Stromal cell of bone marrow (primary cell): ENCODE measurements at places on chromosomes 11 and 22.

DNA sequence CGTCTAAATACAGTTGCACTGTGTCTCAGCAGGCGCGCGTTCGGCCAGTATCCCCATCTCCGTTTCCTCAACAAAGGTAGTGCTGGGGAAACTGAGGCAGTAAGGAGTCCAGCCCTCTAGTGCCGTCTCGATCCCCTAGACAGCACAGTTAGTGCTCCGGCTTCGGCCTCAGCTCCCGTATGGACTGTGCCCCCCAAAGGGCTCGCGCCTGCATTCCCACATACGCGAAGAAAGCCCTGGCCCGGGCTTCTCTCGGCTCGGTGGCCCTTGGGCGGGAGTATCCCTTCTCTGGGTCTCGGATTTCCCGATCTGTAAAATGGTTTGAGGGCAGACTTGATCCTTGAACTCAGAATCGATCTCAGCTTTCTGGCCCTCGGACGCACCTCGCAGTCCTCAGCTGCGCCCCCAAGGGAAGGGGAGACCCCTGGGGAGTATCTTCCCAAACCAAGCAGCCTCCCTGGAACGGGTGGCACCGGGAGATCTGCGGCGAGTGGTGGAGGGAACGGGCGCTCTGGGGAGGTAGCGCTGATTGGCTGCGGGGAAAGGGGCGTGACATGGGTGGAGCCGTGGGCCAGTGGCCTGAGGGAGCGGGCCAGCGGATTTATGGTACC lies 759 bp upstream of the PEX16 start:
- DNase-seq, result peak; percentile 55

- peak; percentile 24 for DNase-seq
These were observed 74.9 kb upstream of the RAG2 start for GRCh38 chr11:36672815-36673450.

DNA sequence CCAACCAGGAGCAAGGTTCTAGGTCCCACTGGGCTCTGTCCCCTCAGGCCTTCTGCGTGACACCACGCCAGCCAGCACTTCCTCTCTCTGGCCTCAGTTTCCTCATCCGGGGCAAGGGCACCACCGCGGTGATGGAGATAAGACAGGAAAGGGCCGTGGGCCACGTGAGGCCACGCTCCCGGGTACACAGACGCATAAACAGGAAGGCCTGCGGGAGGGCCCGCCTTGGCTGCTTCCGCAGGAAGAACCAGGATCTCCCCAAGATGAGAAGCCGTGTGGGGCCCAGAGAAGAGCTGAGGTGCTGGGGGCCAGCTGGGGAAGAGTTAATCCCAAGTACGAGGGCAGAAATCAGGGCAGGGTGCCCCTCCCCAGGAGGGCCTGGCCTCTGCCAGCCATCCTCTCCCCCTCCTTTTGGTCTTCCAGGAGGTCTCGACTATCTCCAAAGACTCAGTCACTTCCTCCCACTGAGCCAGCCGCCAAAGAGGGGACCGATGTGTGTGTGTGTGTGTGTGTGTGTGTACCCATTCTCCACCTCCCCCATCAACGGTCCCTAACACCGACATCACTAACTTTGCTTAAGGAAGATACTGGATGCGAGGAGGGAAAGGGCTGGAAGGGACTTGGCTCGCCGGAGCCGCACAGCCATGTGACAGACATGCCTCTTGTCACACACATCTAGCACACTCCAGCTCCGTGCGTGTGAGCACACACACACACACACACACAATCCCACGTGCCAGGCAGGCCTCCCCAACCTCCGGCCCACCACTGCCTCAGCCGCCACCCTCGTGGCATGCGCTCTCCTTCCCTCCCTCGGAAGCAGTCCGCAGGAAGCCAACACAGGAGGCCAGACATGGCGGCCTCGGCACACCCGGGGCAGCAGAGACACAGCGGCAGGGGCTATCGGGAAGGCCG lies 1.4 kb downstream of the MFNG start:
- DNase-seq, result no peak

GRCh38 chr11:121068787-121069186 lies 32.3 kb upstream of the TECTA start:
- DNase-seq, result no peak

DNA sequence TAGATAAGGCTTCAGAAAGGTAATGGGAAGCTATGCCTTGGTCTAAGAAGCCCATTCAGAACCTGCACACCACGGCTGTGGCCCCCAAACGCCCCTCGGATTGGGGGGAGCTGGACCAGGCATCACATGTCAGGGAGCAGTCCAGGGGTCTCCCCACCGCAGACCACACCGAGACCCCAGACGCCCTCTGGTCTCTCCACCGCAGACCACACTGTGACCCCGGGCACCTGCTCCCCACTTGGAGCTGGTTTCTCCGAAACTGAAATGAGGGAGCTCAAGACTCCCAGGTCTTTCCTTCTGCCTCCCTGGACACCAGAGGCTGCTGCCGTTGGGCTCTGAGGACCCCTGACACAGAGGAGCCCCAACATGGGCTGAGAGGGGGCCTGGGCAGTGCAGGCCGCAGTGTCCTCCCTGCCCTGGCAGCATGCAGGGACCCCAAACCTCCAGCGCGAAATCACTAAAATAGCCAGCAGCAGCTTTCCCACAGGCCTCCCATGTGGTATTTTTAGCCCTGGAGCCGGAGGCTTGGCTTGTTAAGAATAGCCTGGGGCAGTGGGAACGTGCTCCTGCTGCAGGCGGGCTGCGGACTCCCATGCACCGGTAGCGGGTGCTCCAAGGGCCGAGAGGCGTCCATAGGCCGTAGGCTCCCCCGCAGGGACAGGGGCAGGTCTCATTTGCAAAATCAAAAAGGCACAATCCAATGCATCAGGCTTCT lies 7.7 kb downstream of the LINC01488 start:
- no peak for DNase-seq

- no peak for DNase-seq
These were observed 5.9 kb downstream of the TP53AIP1 start for GRCh38 chr11:128936606-128937251.

DNA sequence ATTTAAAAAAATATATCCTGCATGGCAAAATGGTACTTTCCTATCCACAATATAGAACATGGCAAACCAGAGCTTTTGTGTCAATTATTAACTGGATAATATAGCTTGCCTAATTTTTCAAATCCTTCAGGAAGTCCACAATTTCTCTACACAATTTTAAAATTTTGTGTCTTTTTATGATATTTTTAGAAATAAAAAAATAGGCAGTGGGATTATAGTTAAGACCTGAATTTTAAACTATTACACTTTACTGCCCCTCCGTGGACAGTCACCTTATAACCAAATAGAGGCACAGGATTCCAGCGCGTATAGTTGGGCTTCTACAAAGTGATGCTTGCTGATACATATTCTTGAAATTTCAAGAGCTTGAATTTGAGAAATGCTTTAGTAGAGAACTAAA lies 2.1 kb upstream of the DMC1 start:
- DNase-seq, result peak; percentile 41

DNA sequence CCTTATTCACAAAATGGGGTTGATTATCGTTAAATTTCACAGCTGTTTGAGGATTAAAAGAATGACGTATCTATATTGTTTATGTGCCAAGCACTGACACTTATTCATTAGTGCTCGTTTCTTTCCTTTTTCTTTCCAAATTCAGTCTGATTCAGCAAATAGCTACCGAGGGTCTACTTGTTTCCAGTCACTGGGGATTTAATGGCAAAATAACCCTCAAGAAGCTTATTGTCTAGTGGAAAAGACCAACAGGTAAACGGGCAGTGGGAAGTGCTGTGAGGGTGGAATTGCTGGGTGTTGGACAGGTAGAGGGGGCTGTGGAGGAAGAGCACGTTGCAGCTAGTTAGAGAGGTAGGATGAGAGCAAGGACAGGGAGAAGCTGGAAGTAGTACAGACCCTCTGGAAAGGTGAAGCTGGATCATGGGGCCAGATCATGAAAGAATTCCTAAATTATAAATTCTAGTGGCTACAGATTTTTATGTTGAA lies 48.3 kb upstream of the BIRC3 start:
- no peak for DNase-seq

DNA sequence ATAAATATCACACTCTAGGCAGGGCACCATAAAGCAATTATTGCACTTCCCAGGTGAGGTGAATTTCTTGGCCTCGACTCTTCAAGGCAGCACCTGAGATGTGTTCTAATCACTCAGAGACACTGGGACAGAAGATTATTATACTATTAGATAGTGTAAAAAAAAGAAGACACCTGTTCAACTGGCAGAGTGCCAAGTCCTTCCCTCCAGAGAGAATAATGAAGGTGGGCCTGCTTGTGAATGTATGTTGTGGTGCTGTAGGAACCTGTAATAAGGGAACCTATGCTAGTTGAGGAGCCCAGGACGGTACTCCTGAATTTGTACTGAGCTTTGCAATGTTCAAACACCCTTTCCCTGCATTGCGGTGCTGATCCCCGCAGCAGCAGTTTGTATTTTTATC lies 107.5 kb downstream of the NXPE2 start:
- DNase-seq, result no peak

DNA sequence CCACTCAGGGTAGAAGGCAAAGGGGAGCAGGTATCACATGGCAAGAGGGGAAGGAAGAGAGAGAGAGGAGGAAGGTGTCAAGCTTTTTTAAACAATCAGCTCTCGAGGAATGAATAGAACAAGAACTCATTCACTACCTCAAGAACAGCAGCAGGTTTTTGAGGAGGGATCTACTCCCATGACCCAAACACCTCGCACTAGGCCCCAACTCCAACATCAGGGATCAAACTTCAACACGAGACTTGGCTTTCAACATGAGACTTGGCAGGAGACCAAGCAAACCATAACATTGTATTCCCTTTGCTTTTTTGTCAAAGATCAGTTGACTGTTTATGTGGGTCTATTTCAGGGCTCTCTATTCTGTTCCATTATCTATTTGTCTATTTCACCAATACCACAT lies 26.9 kb upstream of the APOBEC3A start:
- no peak for DNase-seq

GRCh38 chr22:40510631-40511364 lies 125.7 kb downstream of the MRTFA start:
- DNase-seq, result no peak

DNA sequence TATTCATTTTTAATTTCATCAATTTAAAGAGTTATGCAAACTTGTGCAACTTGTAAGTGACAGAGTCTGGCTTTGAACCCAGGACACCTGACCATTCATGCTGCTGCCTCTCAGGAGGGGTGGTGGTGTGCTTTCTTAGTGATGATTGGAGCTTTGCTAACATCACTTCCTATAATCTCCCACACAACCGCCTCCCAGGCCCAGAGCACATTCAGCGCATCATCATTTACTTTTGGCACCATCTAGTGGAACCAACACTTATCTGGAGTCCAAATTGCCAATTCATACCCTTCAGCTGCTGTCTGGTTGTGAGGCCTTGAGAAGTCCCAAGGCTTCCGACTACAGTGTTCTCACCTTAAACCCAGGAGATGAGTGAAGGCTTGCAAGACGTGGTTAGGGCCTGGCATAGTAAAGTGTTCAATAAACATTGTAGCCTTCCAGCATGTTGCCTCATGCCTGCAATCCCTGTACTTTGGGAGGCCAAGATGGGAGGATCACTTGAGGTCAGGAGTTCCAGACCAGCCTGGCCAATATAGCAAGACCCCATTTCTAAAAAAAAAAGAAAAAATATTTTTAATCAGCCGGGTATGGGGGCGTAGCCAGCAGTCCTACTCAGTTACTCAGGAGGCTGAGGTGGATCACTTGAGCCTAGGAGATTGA lies 1.1 kb upstream of the TTLL1 start:
- peak; percentile 88 for DNase-seq

DNA sequence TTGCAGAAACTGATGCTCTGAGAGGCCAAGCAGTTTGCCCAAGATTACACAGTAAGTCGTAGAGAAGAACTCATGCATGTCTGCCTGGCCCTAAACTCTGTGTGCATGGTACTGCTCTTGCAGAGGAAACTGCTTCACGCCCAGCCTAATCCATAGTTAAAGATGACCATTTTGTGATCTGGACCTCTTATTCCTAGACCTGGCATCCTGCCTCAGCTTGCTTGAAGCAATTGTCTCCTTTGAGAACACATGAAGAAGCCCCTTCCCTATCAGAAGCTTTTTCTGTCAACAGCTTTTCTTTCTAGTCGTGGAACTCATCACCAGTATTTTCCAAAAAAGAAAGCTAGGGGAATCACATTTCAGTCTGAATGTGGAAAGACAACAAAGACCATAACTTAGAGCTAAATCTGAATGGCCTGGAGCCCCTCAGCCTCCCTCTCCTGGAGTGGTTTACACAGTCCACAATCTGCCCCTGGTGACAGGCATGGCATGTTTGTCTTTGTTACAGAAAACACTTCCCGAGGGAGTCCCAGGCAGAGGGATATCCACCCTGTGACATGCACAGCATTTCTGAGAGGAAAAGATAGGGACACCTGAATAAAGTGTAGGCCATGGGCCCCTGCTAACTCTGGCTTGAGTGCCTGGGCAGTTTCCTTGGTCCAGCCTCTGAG lies 2.9 kb upstream of the FZD4 start:
- no peak for DNase-seq

GRCh38 chr11:112273066-112273465 lies 12.4 kb upstream of the PLET1 start:
- no peak for DNase-seq

DNA sequence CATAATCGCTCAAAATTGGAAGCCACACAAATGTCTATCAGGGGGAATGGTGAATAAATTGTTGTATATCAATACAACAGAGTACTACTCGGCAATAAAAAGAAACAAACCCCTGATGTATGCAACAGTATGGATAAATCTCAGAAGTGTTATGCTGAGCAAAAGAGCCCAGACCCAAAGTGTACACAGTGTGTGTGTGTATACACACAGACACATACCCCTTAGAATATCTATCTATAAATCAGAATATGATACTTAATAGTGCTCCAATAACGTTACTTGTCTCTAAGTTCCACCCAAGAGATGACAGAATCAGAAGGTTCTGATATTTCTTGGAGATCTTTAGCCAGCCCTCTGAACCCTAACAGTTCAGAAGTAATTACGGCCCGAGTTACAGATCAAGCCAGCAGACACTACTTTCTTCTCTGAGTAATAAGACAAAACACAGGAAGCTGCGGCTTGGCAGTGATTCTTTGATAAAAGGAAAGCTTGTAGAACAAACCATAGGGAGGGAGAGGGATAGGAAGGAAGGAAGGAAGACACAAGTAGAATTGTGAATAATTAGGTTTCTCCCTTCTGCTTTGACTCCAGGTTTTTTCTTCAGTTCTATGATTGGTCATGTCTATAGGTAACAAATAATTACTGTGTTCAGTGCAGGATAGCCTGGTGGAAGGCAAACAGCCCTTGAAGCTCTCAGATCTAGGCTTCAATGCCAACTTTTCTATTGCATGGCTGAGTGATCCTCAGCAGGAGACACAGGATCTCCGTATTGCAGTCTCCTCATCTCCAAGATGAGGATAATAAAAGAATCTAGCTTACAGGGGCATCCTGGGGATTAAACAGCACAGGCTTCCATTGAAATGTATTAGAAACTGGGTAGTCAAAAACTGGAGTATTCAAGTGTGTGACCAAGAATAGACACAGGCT lies 75.6 kb upstream of the TEAD1 start:
- no peak for DNase-seq

DNA sequence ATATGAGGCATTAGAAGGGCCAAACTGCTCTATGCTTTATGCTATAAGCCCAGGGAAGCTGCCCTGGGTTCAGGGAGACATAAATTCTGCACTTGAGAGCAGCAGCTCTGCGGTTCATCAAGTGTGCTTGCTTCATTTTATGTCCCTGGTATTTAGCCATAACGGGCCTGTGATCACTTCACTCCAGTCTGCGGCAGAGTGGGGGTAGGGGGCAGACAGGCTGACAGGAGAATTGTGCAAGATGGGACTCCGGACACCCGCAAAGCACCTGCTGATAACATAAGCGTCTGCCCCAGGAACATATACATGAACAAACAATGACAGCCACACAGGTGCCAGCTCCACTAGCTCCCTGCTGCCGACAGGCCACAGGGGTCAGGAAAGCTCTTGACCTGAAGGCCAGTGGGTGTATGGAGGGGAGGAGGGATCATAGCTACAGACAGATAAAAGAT lies 56.1 kb downstream of the SMCO4 start:
- no peak for DNase-seq
